SHP77 treated with DMSO at 0.1 percent for 48 hours (cell line): ENCODE measurements at places on chromosomes 2 and 18.

DNA sequence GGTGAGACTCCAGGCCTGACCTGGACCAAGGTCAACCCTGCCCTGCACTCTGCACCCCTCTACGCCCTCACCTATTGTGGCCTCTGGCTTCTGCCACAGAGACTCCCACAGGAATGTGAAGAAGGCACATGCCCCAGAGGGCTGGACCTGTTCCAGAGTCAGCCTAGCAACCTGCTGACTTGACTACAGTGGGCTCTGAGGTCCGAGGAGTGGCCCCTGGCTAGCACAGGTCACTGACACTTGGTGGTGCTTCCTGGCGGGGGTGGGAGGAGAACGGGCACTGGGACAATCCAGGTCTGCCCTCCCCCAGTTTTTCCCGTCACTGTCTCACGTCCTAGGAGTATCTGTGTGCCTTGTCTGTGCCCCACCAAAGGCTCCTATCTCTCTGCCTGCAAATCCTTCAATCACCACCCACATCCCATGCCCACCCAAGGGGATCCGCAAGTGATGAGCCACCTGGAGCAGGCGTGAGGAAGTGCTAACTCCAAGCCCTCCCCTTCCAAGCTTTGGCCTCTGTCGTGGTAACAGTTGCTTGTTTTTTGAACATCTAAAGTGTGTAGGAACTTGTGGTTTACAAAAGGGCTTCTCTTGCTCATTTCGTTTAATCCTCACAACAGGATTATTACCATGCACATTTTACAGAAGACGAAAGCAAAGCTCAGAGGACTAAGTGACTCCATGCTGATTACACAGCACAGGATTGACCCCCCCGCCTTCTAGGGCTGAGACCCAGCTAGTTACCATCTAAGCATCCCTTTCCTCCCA is 86.2 kb downstream of the MCFD2 start:
- DNase-seq: no peak

DNA sequence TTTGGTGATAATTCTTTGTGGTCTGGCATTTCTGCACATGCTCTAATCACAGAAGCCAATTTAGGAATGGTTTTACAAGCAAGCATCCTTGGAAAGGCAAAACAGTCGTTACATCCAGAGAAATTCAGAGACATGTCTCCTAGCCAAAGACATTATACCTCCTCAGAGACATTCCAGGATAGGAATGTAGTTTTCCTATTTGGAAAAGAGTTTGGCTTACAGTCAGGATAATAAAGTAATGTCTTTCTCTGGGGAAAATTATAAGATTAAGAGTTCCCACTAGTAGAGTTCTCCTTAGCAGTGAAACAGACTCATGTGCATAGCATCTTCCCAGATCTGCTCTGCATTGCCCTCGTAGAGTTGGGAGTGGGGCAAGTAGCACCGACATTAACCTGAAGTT is 753.6 kb upstream of the TMEFF2 start:
- DNase-seq: no peak

DNA sequence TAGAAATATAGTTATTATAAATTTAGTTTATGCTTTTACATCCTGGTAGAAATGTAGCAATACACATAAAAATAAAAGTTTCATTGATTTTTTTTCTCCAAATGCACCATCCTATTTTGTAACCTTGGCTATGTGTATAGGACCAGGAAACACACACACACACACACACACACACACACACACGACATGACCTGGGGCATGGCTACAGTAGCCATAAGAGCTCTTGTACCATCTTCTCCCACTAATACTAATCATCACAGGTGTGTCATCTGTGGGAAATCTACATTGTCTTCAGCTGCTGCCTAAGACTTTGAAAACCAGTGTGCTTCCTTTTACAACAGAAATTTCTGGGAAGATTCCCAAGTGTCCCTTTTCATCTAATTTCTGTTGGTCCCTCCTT is 144.3 kb downstream of the MCFD2 start:
- DNase-seq: no peak

DNA sequence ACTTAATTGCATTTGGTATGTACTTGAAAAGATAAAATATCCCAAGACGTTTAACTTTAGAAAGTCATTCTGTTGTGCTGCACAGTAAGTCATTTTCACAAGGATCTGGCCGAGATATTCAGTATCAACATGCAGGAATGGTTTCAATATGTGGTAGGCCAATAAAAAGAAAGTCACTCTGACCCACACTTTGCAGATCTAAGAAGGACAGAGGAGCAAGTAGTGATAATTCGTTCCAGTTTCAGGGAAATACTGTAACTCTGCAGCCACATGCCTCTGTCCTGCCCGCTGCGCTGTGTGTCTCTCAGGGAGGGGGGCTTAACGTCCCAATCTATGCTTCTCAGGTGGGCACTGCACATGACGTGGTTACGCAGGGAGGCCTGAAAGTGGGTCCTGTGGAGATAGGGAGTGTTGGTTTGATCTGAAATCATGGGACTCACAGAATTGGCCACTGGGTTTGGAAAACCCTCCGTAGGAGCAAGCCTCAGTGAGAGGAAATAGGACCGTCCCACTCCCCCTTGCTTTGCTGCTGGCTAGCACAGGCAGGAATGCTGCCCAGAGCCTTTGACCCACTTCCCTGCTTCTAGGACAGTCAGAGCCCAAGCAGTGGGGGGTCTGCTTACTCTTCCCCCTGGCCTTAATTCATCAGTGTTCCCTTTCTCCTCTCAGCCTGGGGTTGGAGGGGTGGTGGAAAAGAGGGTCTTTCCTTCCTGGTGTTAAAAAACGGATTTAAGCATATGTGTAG is 314.7 kb upstream of the SPRED2 start:
- DNase-seq: no peak

DNA sequence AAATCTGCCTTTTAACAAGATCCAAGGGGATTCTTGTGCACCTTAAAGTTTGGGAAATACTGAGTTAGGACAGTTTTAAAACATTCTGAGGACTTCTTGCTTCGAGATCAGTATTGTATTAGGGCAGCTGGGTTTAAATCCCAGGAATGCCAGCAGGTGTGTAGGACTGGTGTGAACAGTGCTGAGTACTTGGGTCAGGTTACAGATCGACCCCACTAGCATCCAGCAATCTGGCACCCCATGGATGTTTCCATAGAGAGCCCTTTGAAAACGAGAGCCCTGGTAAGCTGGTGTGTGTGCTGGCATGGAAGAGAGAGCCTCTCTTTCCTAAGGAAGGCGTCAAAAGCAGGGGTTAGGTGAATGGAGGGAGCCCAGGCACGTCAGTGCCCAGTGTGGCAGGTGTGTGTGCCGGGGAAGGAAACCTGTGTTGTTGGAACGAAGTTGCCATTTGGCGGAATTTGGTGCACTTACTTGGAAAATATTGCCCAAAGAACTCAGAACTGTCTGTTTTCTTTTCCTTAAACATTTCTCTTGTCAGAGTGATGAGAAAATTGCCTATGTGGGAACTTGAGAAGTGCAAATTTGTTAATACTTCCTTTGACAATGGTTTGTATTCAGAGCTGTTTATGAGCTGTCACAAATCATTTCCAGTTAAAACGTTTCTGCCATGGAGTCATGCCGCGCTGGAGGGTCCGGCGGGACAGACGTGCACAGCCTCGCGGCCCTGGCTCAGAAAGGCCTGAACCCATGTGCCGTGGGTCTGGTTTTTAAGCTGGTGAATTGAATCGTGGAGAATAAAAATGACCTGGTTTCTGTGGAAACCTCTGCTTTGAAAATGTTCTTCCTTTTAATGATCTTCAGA is 38.1 kb downstream of the LDLRAD4 start:
- no peak for DNase-seq

DNA sequence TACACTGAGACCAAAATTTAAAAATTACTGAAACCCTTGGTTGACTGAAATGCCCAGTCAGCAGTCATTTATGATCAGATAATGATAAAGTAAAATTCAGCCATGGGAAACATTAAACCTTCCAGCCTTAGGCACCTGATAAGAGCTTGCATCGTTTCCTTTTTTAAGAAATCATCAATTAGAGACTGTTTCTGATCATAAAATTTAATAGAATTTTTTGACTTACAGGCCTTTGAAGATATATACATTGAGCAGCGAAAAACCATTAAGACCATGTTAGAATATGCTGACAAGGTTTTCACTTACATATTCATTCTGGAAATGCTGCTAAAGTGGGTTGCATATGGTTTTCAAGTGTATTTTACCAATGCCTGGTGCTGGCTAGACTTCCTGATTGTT is 99.6 kb upstream of the CSRNP3 start:
- no peak for DNase-seq

GRCh38 chr2:44707945-44708660 is 233.4 kb upstream of the SIX3 start:
- no peak for DNase-seq

GRCh38 chr2:241062389-241063092 is 39.5 kb downstream of the MTERF4 start:
- no peak for DNase-seq

DNA sequence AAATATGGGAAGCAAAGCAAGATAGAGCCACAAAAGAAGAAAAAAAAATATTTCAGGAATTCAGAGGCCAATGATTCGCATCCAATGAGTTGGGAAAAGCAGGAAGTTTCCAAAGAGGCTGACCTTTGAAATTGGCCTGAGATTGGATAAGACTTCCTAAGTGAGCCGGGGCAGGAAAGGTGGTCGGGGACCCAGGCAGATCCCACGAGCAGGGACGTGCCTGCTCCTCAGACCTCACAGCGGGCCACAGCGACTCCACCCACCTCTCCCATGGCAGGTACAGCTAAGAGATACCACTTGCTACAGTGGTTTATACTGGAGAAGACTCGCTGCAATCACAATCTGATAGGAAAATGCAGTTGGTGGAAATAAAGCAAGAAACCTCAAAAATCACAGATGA is 102.8 kb upstream of the SALL3 start:
- DNase-seq: no peak

GRCh38 chr2:176484838-176485237 is 215.6 kb downstream of the MTX2 start:
- no peak for DNase-seq

- DNase-seq: no peak
These were observed 37.6 kb downstream of the ZNF516 start for GRCh38 chr18:76457475-76457874.

DNA sequence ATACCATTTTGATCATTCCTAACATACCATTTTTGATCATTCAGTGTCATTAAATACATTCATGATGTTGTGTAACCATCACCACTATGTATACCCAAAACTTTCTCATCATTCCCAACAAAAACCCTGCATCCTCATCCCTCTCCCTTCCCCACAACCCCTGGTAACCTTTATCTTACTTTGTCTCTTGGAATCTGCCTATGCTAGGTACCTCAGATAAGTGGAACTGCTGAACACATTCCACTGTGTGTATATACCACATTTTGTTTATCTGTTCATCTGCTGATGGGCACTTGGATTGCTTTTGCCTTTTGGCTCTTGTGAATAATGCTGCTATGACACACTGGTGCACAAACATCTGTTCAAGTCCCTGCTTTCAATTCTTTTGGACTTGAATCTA is 83.8 kb upstream of the TFCP2L1 start:
- DNase-seq: no peak

DNA sequence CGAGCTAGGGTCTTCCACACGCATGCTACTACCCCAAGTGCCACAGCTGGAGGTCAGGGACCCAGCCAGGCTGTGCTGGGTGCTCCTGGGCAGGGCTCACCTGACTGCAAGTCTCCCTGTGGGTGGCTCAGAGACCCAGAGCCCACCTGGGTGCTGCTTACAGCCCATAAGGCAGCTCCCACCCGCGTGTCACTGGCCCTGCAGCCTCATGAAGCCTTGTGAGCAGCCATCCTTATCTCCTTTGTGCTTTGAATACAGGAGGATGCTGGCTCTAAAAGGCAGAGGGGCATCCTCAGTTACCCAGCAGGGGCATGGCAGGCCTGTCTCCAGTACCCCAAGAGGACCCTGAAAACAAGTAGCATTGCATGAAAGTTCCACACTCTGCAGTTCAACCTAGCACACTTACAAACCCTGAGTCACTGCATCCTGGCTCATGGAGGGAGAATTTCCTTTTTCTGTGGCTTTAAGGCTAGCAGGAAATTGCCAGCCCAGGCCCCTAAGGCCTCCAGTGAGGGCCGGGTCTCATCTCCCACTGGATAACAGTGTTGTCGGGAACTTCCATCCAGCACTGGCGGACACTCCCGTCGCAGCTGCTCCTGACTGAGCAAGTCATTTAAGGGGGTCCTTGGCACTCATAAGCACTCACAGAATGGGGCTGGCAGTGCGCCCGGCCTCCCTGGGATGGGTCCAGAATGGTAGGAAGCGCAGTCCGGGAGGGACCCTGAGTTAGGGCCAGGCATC is 137.1 kb downstream of the RPIA start:
- no peak for DNase-seq

GRCh38 chr2:102806250-102806837 is 44.5 kb downstream of the TMEM182 start:
- DNase-seq: peak; percentile 35

- no peak for DNase-seq
These were observed 14.2 kb downstream of the STK39 start for GRCh38 chr2:168233166-168233565.

- no peak for DNase-seq
These were observed 401.6 kb upstream of the FSIP2 start for GRCh38 chr2:185337033-185337432.

DNA sequence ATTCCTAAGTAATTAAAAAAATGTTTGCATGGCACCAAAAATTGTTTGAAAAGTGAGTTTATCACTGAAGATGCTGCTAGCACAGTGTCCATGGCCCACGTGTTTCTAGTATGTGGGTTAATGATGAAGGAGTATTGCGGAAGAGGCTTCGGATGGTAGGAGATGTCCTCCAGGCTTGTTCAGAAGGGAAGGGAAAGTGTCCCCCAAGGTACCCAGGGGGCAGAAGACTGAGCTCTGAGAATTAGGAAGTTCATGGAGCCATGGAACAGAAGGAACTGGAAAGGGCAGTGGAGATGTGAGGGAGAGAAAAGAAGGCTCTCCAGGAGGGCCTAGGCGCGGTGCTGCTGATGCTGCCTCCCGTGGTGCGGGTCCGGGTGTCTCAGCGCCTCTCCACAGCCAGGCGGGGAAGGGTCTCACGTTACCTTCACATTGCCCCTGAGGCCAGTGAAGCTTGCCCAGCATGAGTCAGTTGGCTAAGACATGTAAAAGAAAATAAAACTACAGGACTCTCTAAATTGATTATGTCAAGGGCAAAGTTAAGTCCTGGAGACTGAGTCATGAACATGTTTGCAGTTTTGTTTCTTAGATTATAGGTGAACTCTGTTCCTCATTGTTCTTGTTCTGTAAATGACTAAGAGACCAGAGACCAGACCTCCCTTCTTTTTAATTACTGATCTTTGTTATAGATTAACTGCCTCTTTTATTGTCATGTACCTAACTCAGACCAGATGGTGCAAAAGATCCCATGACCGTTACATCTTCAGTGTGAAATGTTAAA is 89.0 kb downstream of the MTCL1 start:
- no peak for DNase-seq

- DNase-seq: no peak
These were observed 434.7 kb downstream of the EIPR1 start for GRCh38 chr2:2942906-2943305.

- no peak for DNase-seq
These were observed 16.0 kb upstream of the DCTN1 start for GRCh38 chr2:74396149-74396548.

GRCh38 chr2:145161656-145162055 is 641.7 kb upstream of the ZEB2 start:
- DNase-seq: no peak

GRCh38 chr2:106816974-106817373 is 69.0 kb downstream of the ST6GAL2 start:
- no peak for DNase-seq

- DNase-seq: no peak
These were observed 5.4 kb downstream of the ALPG start for GRCh38 chr2:232411901-232412629.

GRCh38 chr2:215605214-215605613 is 169.3 kb upstream of the FN1 start:
- no peak for DNase-seq

GRCh38 chr18:25043104-25043503 is 308.9 kb downstream of the ZNF521 start:
- DNase-seq: no peak
